Stimulated activated CD4-positive, alpha-beta T cell treated with anti-CD3 and anti-CD28 coated beads, Interleukin-15, amount 100 ng/mL, for 48 hours (primary cell): ENCODE measurements at places on chromosomes 13 and 19.

DNA sequence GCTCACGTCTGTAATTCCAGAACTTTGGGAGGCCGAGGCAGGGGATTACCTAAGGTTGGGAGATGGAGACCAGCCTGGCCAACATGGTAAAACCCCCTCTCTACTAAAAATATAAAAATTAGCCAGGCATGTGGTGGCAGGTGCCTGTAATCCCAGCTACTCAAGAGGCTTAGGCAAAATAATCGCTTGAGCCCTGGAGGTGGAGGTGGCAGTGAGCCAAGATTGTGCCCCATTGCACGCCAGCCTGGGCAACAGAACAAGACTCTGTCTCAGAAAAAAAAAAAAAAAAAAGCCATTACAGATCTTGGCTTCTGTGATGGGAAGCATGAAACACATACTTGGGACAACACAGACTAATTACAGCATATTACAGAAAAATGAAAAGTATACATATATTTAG lies 1404.5 kb upstream of the SPRY2 start:
- DNase-seq, result no peak

GRCh38 chr13:24863748-24864540 lies 100.0 kb downstream of the RNF17 start:
- DNase-seq, result no peak

GRCh38 chr13:47673009-47673850 lies 327.8 kb downstream of the SUCLA2 start:
- no peak for DNase-seq

DNA sequence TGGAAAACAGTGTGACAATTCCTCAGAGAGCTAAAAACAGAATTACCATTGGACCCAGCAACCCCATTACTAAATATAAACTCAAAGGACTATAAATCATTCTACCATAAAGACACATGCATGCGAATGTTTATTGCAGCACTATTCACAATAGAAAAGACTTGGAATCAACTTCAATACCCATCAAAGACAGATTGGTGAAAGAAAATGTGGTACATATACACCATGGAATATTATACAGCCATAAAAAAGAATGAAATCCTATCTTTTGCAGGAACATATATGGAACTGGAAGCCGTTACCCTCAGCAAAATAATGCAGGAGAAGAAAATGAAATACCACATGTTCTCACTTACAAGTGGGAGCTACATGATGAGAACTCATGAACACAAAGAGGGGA lies 20.8 kb upstream of the FGF14 start:
- no peak for DNase-seq

GRCh38 chr13:40460116-40460515 lies 206.3 kb downstream of the FOXO1 start:
- no peak for DNase-seq

DNA sequence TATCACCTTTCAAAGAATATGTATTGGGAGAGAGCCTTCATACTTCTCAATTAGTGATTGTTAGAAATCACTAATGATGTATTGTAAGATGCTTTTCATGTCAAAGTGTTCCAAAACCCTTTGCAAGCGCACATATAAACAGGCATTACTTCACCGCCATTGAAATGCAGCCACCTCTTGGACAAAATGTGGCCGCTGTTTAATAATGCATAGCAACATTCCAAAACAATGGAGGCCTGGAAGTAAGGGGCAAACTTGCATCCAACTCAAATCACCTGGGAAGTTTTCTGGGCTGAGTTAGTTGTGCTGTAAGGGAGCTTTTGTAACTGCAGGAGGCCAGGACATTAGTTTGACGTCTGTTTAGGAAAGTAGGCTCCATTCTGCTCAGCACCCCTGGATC lies 438.1 kb downstream of the FGF9 start:
- DNase-seq, result no peak

DNA sequence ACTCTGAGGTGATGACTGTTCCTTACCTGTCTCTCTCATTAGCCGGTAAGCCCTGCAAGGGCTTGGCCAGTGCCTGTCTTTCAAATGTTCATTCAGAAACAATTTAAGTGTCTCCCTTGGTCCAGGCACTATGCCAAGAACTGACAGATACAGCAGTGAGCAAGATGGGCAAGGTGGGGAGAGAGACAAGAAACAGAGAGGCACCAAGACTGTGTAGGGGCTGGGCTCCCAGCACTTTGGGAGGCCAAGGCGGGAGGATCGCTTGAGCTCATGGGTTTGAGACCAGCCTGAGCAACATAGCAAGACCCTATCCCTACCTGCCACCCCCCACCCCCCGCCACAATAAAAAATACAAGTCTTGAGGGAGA lies 1.3 kb upstream of the CCNE1 start:
- no peak for DNase-seq

GRCh38 chr19:57096685-57097361 lies 23.0 kb upstream of the USP29 start:
- DNase-seq, result no peak

- DNase-seq, result peak; percentile 52
Measured at GRCh38 chr19:47210689-47211316, 20.2 kb downstream of the BBC3 start.

DNA sequence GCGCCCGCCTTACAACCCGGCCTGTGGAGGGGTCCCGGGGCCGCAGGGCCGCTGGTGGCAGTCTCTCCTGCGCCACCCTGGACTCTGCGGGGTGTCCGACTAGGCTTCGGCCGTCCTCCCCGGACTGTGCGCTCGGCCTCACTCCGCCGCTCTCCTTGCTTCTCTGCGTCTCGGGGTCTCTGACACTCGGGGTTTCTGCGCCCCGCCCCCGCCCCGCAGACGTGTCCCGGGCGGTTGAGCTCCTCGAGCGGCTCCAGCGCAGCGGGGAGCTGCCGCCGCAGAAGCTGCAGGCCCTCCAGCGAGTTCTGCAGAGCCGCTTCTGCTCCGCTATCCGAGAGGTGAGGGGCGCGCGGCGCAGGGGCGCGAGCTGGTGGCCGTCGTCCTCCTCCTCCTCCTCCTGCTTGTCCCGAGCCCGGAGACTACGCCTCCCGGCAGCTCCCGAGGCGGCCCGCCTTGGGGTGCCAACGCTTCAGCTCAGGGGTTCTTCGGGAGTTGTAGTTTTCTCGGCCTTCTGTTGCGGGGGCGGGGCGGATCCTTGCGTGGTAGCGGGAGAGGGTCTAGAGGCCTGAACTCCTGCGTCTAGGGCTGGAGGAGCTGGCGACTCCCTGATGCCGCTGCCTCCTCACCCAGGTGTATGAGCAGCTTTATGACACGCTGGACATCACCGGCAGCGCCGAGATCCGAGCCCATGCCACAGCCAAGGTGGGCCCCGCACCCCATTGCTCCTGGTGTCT lies 627 bp downstream of the LIN7B start:
- peak; percentile 42 for DNase-seq

- DNase-seq, result no peak
Measured at GRCh38 chr13:79385694-79386093, 20.4 kb downstream of the RBM26 start.

DNA sequence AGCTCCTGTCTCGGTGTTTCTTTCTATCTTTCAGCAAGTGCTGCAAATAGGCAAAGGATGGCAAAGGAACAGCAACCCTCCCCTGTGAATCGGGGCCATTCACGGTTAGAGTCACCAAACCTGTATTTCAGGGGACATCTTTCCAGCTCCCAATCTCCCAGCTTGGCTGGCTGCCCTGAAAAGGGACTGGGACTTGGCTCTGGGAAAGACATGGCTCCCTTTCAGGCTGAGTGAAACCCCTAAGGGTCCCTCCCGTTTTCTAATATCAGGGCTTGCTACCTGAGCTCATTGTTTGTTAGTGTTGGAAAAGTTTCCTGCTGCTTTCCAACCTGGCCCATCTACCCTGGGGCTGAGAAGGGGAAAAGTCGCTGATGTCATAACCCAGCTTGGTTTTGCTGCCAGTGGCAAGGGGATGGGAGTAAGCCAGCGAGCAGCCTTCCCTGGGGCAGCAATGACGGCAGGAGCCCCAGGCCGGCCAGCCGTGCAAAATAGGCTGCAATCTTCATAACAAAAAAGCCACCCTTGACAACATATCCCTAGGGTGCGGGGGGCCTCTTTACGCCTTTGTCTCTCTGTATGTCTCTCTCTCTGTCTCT lies 29.9 kb downstream of the SERP2 start:
- no peak for DNase-seq

DNA sequence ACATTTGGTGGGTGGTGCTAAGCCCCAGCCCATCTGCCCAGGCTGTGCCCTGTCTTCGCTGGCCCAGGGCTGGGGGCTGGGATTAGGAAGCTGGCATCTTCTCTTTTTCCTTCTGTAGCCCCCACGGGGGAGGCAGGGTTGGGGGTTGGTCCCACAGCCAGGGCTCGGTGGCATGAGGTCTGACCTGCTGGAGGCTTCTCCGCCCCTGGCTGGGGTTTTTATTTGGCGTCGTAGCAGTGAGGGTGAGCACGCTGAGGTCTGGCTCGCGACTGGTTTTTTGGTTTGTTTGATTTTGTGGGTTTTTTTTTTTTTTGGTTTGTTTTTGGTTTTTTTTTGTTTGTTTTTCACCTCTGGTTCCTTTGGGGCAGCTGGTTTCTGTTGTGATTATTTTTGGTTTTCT lies 14.7 kb downstream of the ZNF574 start:
- no peak for DNase-seq

DNA sequence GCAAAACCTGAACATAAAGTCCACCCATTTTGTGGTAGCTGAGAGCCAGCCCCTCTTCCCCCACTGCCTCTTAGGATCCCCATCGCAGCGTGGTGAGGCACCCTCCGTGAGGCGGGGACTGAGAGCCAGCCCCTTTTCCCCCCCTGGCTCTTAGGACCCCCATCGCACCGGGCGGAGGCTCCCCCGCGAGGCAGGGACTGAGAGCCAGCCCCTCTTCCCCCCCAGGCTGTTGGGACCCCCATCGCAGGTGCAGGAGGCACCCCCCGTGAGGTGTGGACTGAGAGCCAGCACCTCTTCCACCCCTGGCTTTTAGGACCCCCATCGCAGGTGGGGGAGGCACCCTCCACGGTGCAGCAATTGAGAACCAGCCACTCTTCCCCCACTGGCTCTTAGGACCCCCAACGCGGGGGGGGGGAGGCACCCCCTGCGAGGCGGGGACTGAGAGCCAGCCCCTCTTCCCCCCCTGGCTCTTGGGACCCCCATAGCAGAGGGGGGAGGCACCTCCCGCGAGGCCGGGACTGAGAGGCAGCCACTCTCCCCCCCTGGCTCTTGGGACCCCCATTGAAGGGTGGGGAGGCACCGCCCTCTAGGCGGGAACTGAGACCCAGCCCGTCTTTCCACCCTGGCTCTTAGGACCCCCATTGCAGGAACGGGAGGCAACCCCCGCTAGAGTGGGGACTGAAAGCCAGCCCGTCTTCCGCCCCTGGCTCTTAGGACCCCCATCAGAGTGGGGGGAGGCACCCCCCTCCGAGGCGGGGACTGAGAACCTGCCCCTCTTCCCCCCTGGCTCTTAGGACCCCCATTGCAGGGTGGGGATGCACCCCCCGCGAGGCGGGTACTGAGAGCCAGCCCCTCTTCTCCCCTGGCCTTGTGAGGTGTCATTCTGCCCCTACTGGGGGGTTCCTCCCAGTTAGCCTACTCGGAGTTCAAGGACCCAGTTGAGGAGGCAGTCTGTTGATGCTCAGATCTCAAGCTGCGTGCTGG lies 366.4 kb upstream of the SPRY2 start:
- DNase-seq, result no peak

DNA sequence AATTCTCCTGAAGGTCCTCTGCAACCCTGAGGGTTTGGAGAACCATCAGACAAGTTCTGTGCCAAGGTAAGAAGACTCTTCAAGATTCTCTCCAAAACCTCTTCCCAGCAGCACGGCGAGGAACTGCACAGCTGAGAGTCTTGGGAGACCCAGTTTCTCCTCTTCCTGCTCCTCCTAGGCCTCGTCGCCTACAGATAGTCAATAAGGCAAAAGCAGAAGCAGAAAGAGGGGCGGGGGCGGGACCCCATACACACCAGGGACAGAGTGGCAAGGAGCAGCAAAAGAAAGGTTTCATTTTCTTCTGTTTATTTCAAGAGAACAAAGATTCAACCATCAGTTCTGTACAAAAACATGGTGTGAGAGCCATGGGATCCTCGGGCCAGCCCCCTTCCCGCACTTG lies 9.1 kb downstream of the KDELR1 start:
- no peak for DNase-seq

DNA sequence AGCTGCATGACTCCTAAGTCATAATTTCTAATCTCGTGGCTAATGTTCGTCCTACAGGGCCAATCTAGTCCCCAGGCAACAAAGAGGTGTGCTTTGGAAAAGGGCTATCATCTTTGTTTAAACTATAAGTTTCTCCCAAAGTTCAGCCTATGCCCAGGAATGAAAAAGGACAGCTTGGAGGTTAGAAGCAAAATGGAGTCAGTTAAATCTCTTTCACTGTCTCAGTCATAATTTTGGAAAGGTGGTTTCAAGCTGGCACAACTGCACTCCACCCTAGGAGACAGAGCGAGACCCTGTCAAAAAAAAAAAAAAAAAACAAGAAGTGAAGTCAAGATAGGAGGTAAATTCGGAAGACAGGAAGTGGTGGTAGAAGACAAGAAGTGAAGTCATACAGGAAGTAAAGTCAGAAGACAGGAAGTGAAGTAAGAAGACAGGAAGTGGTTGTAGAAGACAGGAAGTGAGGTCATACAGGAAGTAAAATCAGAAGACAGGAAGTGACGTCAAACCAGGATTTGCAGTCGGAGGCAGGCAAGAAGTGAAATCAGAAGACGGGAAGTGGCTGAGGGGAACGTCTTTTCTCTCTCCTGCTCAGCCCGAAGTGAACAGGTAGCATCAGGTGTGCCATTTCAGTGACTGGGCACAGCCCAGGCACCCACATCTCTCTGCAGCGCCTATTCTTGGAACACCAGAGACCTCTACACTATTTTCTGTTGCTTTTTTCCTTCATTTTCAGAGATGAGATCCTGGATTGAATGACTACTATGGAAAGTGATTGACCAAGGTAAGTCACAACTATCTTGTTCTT lies 32.2 kb downstream of the GP6 start:
- DNase-seq, result peak; percentile 3

GRCh38 chr19:43519436-43520088 lies 7.4 kb downstream of the ETHE1 start:
- peak; percentile 59 for DNase-seq

- no peak for DNase-seq
Measured at GRCh38 chr13:98327371-98328270, 150.6 kb upstream of the RNF113B start.

- DNase-seq, result no peak
Measured at GRCh38 chr13:76552807-76553206, 333.4 kb downstream of the KCTD12 start.

GRCh38 chr13:65368832-65369231 lies 1861.3 kb downstream of the PCDH9 start:
- DNase-seq, result no peak

DNA sequence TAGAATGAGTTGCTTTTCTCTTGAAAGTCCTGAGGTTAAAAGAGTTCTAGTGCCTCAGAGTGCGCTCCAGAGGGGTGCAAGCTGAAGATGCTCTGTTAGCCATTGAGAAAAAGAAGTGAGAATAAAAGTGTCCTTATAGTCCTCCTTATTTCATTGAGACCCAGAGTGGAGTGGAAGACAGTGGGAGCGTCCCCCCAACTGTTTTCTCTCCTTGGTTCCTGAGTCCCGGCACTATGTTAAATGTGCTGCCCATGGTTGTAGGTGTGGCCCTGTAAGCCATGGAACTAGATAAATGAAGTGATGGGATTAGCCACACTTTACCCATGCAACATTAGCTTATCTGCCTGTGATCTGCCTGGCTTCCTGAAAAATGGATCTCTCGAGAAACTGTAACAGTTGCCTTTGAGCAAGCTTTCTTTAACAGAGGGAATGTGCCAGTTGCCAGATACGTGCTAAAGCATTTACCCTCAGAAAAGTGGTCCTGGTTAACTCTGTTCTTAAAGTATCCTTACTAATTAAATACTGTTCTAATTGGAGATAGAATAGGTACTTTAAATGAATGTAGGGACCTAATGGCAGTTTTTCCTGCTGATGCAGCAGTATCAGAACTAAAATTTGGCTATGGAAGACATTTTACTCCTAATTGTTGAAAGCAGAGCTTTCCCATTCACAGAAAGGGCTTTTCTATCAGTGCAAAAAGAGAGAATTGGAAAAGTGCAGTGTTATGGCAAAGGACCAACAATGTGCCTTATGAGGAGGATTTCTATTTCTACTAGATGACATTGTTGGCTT lies 21.4 kb upstream of the PSG9 start:
- DNase-seq, result no peak
